ENCODE measurements at places on chromosomes 5 and 9.

- ATAC-seq: peak; percentile 93
These were observed 129.4 kb downstream of the AOPEP start for GRCh38 chr9:94855903-94856302.

DNA sequence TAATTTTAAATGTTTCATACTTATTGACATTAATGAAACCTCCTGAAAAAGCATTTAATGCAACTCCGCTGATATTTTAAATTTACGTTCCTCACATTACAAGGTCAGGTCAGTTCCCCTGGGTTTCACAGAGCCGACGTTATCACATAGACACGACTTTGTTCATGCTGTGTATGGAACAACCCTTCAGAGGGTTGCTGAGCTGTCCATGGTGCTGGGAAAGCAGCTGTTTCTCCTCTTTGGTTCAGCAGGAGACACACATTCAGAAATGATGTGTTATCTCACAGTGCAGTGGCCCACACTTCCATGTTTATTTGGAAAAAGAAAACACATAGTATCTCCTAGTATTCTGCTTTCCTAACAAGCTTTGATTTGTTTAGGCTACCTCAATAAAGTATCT is 53.5 kb downstream of the PPP2R2B start:
- ATAC-seq: no peak

- no peak for ATAC-seq
These were observed 13.8 kb downstream of the UGCG start for GRCh38 chr9:111910428-111910827.

GRCh38 chr5:174937201-174938123 is 213.1 kb downstream of the MSX2 start:
- no peak for ATAC-seq

GRCh38 chr9:99807276-99807852 is 14.3 kb upstream of the NR4A3 start:
- ATAC-seq: peak; percentile 67

GRCh38 chr5:120014535-120014934 is 385.2 kb downstream of the FAM170A start:
- ATAC-seq: no peak

GRCh38 chr5:155250596-155250995 is 237.0 kb downstream of the KIF4B start:
- no peak for ATAC-seq

- ATAC-seq: no peak
These were observed 93.3 kb downstream of the DAPK1 start for GRCh38 chr9:87590996-87591395.

DNA sequence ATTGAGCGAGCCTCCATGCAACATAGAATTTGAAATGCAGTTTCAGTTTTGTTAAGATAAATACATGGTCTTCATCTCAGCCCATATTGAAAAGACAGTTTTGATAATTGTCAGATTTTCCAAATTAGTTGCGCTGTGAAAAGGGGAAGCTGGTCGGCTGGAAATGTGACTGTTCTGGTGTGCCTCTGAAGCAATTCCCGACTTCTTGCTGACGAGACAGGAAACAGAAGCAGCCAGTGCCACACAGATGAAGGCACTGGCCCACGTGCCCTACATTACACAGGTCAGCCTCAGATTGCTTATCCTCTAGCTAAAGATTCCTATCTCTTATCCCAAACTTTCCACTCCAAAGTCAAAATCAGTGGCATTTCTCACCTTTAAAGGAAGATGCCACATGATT is 214.1 kb upstream of the TLE4 start:
- ATAC-seq: no peak

DNA sequence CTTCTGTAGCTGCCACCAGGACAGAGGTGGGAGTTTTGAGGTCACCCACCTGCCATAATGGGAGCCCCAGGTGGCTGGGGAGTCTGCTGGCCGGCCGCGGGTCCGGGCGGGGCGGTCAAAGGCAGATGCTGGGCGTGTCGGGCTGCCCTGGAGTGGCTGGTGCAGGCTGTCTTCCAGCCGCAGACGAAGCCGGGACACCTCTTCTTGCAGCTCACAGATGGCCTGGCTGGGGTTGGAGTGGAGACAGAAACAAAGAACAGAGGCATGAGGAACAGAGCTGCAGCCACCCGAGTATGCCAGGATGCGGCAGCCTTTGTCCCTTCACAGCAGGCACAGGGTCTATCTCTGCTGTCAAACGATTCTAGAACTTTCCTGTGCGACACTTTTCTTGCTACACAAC is 18.0 kb downstream of the ORM2 start:
- no peak for ATAC-seq

DNA sequence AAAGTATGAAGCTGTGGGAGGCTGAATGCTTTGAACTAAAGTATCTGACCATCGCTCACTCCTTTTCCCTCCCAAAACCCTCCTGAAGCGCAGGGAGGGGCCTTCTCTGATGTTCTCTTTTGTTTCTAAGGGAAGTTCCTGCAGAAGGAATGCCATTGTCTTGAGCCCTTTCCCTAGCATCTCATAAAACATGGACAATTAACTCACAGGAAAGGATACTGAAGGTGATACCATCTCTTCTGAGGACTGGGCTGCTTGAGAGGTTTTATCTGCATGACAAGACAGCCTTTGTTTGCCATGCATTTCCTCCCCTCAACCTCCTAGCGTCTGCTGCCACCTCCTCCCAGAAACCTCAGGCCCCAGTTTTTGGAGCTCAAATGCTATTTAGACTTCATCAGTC is 4.3 kb upstream of the RMND5B start:
- no peak for ATAC-seq

- ATAC-seq: peak; percentile 35
These were observed 219.2 kb downstream of the AGTPBP1 start for GRCh38 chr9:85522459-85523092.

DNA sequence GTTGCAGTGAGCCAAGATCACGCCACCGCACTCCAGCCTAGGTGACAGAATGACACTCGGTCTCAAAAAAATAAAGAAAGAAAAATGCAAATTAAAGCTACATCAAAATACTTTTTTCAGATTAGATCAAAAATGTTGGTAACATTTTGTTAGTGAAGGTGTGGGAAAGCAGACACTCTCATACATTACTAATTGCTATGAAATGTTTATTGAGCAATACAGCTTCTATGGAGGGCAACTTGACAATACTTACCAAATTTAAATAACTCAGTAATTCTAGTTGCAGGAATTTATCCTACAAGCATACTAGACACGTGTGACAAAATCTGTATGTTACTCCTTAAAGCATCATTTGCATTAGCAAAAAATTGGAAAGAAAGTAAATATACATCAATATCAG is 4.1 kb downstream of the TRIM23 start:
- no peak for ATAC-seq

GRCh38 chr9:1982074-1982473 is 33.1 kb upstream of the SMARCA2 start:
- no peak for ATAC-seq

- no peak for ATAC-seq
These were observed 54.8 kb upstream of the PCSK1 start for GRCh38 chr5:96487859-96488258.

DNA sequence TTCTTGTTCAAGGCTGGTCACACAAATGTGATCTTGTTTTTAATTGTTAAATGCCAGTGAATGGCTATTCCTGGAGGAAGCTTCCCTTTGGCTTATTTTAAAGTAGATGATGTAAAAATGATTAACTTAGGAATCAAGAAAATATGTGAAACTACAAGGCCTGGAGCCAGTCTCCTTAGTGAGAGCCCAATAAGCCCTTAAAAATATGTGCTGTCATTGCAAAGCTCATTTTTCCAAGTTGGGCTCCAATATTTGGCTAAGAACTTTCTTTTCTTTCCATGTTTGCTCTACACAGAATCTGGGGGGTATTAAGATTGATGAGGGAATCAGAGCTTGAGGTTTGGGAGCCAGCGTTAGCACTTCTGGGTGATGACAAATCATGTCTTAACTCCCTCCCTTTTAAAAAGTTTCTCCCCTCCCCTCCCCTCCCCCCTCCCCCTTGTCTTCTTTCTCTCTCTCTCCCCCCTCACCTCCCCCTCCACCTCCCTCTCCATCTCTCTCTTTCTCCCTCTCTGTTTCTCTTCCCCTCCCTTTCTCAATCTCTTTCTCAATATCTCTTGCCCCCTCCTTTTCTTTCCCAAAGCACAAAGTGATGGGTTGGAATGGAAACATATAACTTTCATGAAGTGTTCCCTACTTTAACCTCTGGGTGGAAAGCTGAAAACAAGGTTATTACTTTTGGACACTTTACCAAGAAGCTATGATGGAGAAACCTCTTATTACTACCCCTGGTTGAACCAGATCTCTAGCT is 86.0 kb downstream of the FBXL7 start:
- ATAC-seq: no peak

DNA sequence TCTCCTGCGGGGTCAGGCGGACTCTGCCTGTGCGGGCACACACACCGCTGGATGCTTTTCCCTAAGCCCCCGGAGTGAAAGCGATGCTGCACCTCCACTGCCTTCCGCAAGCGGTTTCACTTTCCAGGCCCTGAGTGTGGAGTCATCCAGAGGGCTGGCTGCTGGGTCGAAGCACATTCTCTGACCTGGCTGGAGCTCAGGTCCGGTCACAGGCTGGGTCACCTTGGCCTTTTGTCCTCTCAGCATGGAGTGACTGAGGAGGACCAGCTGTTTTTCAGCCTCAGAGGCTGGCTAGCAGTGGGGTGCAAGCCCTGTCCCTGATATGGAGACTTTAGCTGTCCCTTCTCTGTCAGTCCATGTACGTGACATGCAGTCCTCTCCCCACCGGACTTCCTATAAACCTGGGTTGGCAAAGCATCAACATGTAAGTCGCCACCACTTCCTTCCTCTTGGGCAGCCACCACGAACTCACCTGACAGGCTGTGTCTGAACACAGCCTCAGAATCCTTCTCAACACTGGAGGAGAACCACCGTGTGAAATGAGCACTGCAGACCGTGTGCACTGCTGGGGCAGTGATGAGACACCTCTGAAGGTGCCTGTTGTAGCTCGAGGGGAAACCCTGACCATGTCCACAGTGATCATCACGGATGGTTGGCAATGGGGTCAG is 51.3 kb downstream of the GADD45G start:
- ATAC-seq: no peak

DNA sequence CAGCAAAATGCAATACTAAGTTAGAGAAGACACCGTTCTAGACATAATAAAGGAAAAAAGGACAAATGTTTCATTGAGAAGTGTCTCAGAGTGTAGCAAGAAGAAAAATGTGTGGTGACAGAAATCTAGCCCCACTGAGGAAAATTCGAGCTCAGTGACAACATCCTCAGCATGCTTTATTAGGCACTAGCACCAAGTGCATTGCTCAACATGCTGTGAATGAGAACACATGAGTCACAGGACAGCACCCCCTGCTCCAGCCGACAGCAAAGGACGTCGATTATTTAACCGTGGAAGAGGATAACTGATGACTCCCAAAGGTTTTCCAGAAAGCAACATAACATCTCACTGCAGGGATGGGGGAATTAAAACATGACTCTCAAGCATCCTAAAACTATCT is 182.7 kb downstream of the GNAQ start:
- ATAC-seq: peak; percentile 70

DNA sequence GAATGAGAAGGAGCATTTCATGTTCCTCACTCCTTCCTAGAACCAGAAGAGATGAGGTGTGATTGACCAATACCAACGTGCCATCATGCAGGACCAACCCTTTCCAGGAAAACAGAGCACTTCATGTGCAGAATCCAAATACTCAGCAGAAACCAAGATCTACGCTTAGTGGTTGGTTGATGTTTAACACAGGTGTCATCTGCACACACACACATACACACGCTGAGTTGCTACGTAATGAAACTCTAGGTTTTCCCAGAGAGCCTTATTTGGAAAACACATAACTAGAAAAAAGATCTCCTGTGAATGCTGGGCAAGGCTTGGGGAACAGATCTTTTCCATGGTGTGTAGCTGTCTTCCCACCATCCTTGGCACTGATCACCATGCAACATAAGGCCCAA is 21.1 kb upstream of the ZNF622 start:
- no peak for ATAC-seq

GRCh38 chr5:14115323-14115895 is 27.7 kb upstream of the TRIO start:
- ATAC-seq: no peak

- no peak for ATAC-seq
These were observed 162.4 kb upstream of the PIK3R1 start for GRCh38 chr5:68053202-68053601.

DNA sequence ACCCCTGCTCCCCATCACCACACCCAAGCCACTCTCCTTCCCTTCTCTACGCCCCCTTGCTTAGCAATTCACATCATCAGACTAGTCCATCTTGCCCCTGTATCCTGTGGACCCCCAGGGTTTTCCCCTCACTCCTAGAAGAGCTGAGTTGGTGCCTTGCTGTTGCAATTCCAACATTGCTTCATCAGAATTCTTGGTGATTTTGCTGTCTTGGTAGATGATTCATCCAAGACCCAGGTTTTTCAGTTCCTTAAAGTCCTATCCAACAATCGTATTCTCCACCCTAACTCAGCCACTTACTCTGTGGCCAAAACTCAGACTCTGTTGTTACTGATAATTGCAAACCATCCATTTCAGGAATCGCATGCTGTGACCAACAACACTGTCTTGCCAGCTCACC is 21.4 kb upstream of the CCNJL start:
- no peak for ATAC-seq

DNA sequence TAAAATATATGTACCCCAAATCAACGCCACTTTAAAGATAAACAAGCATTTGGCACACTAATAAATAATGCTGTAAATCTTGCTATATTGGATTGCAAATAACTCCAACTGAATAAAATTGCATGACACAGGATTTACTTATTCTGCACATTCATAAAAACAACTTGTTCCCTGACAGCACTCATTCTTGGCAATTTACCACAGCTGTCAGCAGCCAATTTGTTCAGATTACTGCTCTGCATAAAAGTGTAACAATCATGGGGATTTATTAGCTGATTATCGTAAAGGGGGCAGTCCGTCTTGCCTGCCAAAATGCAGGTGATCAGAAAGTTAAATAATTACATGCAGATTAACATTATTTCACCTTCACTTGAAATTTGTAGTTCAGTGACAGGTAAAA is 285.3 kb downstream of the SLF1 start:
- ATAC-seq: no peak

- no peak for ATAC-seq
These were observed 10.1 kb upstream of the MARVELD2 start for GRCh38 chr5:69404659-69405330.

- ATAC-seq: no peak
These were observed 16.9 kb downstream of the OR2V2 start for GRCh38 chr5:181164076-181164952.

DNA sequence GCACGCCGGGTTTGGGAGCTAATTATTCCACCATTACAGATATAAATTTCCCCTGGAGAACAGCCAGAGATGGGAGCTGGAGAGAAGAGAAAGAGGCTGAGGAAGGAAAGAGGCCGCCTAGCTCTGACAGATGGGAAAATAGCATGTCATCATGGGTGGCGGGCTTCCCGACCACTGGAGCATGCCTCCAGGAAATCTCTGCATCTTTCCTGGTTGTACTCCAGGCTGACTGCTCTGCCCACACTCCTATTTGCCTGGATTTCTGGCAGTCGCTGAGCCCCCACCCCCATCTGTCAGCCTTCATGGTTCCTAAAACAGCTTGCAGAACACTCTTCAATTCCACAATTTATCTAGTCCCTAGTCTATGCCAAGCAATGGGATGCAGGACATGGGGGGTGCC is 14.3 kb upstream of the GABRP start:
- no peak for ATAC-seq

All from esophagus mucosa (tissue), 1 donor.